NCI-H2227 treated with DMSO at 0.1 percent for 48 hours (cell line): ENCODE measurements at places on chromosomes 16 and 17.

DNA sequence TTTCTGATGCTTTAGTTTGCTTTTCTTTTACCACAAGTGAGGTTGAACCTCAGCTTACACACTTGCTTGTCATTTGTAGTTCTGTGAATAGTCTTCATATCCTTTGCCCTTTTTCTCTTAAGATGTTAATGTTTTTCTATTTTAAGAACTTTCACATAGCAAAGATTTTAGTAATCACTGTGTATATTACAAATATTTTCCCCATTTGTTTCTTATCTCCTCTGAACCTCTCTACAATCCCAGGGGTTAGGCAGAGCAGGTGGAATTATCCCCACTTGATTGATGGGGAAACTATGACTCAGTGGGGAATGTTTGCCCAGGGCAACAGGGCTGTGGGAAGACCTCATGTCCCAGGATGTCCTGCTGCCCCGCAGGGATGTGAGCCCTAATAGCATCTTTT lies 11.7 kb upstream of the MYH3 start:
- DNase-seq: no peak

- DNase-seq: no peak
These were observed 30.5 kb downstream of the SMIM36 start for GRCh38 chr17:55480631-55481315.

DNA sequence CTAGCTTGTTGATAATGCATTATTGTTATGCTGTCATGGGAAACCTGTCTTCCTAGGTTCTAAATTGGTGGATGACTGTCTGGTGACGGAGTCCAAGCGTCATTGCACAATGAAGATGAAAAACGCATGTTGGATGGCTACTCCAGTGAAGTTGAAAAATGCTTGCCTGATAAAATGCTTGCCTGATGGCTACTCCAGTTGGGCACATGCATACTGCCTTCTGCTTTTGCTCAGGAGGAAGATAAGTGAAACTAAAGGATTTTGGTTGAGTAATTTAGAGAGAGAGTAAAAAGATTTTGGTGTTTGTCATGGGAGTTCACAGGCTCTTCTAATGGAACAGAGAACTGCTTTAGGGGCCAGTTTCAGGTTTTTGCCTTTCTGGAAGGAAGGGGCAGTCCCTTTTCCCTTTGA lies 118.6 kb downstream of the PRKCA start:
- DNase-seq: no peak

- DNase-seq: no peak
These were observed 6.3 kb downstream of the ANKRD11 start for GRCh38 chr16:89484041-89484501.

DNA sequence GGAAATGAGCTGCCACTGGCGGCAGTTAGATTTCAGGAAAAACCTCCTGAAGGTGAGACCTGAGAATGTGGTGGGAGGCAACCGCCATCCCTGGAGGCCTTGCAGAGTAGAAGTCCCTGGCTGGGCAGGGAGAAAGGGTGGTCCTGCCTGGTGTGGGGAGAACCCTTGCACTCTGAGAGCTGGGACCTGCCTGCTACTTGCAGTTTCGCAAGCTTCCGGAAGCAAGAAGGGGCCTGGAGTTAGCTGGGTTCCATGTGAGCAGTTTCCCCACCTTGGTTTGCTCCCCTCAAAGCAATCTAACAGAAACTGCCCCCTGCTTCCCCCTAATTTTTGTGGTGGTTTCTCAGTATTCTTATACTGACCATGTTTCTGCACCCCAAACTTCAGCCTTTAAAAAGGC lies 6.5 kb downstream of the ZNF629 start:
- no peak for DNase-seq

- no peak for DNase-seq
These were observed 1.6 kb downstream of the LASP1 start for GRCh38 chr17:38871247-38872015.

DNA sequence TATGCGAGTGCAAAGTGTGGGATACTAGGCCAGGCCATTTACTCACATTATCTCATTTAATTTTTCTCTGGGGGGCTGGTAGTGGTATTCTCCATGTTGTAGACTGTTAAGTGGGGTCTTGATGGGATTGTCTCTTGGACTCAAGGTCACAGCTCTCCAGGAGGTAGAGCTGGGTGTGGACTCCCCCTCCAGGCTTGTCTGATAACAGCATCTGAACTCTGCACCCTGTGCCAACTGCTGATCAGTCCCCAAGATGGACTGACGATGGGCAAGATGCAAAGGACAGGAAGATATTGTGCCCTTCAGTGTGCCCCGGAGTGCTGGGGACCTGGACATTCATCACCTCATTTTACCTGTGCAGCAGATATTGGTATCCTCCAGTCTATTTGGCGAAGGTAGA lies 147.8 kb downstream of the MSI2 start:
- no peak for DNase-seq

DNA sequence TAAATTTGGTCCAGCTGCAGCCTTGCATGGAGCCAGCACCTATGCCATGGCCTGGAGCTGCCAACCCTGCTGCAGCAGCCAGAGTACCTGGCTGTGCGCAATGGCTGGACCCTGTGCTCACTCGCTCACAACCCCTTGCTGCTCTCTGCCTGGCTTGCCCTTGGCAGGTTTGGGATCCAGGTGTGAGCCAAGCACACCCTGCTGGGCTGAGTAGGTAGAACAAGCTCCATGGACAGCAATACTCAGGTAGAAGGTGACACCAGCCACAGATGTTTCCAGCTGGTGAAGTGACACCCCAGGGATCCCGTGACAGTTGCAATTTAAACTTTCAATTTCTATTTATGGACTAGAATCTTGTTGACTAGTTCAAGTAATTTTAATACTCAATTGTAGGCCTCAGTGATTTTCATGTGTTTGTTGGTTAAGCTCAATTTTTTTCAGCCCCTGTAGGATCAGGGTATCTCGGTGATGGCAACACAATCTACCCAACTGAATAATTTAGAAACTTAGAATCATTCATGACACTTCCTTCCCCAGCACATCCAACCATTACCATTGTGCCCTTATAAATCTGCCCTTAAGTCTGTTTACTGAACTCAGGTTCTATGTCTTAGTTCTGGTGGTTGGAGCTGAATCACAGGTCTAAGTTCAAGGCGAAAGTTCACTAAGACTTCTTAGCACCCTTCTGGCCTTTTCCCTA lies 480.0 kb downstream of the PMP22 start:
- DNase-seq: no peak

- peak; percentile 53 for DNase-seq
These were observed 84.1 kb upstream of the TOB1 start for GRCh38 chr17:50949989-50950877.

DNA sequence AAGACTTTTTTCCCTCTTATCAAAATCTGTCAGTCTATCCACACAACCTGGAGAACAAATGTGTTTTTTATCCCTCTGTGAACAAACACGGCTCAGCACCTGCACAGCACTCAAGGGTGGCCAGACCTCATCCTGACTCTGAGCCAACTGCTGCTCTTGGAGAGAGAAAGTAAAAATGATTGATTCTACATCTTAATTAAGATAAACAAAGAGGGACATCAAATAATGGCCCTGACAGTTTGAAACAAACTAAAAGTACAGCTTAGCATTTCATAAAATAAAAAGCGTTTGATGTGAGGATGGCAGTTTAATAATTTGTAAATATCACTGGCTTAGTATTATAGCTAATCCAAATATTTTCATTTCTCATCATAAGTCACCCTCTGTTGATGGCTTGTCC lies 106.2 kb downstream of the SNX11 start:
- no peak for DNase-seq

- no peak for DNase-seq
These were observed 1.4 kb downstream of the ARSG start for GRCh38 chr17:68292689-68293040.

- DNase-seq: no peak
These were observed 1.2 kb downstream of the GNA13 start for GRCh38 chr17:65055280-65055707.

- no peak for DNase-seq
These were observed 27.6 kb downstream of the MXRA7 start for GRCh38 chr17:76683011-76683755.

- no peak for DNase-seq
These were observed 8.2 kb upstream of the KCNH6 start for GRCh38 chr17:63514974-63515373.

GRCh38 chr17:59105852-59106462 lies 723 bp downstream of the TRIM37 start:
- DNase-seq: peak; percentile 27
